ENCODE measurements at places on chromosomes 7 and 10. TPM values are rescaled to one million over a fixed set of nuclear protein-coding genes. Genes with fewer than 3 reads are reported as not detected.

Gene AOC1
- total RNA-seq = not detected

GRCh38 chr10:3312403-3312940 is 139.9 kb upstream of the PITRM1 start:
- H3K4me1 ChIP-seq = peaks cover 5% of the 10 kb centered on the region
- peaks cover 19% of the 10 kb centered on the region for H3K27me3 ChIP-seq

Gene DNAJC30
- total RNA-seq = 13.8 TPM

Gene ASL
- 23.3 TPM for total RNA-seq

All from osteocyte (in vitro differentiated cells).